ENCODE measurements at places on chromosomes 2 and 18.
A peak's percentile ranks its signal among the peaks of the same experiment; 100 is the strongest.

DNA sequence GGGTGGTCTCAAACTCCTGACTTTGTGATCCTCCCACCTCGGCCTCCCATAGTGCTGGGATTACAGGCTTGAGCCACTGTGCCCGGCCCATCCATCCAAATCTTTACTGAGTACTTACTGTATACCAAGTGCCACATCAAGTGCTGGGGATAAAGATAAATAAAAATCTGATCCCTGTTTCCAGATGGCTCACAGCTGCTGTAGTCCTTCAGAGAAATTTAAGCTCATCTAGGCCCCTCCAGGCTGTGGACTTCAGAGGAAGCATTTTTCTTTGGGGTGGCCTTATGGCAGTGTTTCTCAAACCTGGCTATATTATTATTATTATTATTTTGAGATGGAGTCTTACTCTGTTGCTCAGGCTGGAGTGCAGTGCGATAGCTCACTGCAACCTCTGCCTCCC, 33.7 kb upstream of the GTF2A1L start:
- DNase-seq = no peak

- no peak for DNase-seq
Measured at GRCh38 chr2:218009765-218010139, 7.0 kb upstream of the TNS1 start.

DNA sequence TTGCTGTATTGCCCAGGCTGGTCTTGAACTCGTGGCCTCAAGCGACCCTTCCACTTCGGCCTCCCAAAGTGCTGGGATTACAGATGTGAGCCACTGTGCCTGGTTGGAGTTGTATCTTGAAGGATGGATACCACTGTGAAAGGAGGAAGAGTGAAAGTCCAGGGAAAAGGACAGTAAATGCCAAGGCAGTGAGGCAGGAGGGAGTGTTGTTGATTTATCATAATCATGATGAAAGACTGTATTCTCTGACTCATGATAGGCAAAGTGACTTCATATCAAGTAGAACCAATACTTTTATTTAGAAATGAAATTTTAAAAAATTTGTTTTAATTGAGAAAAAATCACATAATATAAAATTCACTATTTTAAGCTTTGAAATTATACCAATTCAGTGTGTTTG, 162.3 kb downstream of the ARHGAP28 start:
- peak; percentile 33 for DNase-seq

- DNase-seq = peak; percentile 39
Measured at GRCh38 chr2:112031473-112032223, 23.4 kb upstream of the TMEM87B start.

GRCh38 chr2:103401621-103402020, 639.8 kb downstream of the TMEM182 start:
- peak; percentile 57 for DNase-seq

GRCh38 chr2:128631698-128632500, 313.2 kb upstream of the HS6ST1 start:
- no peak for DNase-seq

DNA sequence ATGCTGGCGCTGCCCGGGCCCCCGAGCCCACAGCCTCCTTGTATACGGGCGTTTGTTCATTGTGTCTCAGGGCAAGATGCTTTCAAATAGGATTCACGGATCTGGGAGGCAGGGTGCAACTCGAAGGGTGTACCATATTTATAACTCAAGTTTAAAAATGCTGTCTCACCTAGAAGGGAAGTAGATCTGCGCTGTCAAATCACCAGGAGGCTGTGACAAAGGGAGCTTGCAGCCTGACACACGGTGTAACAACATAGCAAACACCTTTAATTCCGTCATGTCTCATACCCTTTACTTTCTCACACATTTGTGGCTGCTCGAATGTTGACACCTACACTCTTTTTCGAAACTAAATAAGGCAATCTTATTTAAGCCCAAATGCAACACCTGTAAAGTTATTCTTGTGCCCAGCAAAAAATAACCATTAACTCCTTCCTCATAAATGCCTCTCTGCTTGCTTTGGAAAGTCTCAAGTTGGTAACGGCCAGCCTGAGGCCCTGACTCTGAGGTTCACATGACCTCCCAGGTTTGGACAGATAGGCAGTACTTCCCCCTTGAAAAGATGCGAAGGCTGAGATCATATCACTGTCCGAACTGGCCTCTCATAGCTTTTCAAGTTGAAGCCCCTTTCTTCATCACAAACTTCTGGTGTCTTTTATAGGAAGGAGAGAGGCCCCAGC, 11.6 kb downstream of the ZEB2 start:
- no peak for DNase-seq

DNA sequence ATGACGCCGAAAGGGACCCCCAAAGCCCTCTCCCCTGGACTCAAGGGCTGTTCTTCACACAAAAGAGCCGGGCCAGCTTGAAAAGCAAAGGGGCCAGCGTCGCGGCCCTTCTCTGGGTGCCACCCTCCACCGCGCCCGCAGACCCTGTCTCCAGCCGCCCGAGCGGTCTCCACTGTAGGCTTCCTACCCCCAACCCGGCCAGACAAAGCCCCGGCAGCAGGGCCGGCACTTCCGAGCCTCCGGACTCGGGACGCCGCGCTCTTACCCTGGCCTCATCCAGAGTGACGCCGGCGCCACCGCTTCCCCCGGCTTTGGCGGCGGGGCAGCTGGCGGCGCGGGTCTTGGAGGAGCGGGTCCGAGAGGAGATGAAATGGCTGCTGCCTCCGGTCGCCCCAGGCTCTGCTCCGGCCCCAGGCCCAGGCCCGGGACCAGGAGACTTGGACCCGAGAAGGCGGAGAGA, 603 bp downstream of the ATAD2B start:
- DNase-seq = peak; percentile 35

- DNase-seq = no peak
Measured at GRCh38 chr18:43482600-43482999, 205.3 kb upstream of the SYT4 start.

- DNase-seq = no peak
Measured at GRCh38 chr2:3037196-3038194, 340.1 kb downstream of the EIPR1 start.

- no peak for DNase-seq
Measured at GRCh38 chr2:24238158-24238557, 63.3 kb downstream of the FAM228A start.

DNA sequence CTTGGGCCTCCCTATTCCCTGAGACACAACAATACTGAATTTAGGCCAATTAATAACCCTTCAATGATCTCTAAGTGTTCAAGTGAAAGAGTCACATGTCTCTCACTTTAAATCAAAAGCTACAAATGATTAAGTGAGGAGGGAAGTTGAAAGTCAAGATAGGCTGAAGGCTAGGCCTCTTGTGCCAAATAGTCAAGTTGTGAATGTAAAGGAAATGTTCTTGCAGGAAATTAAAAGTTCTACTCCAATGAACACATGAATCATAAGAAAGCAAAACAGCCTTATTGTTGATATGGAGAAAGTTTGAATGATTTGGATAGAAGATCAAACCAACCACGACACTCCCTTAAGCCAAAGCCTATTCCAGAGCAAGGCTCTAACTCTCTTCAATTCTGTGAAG, 286.9 kb downstream of the MEIS1 start:
- DNase-seq = no peak

GRCh38 chr18:75898651-75899050, 471.1 kb upstream of the SMIM21 start:
- DNase-seq = no peak

- DNase-seq = peak; percentile 43
Measured at GRCh38 chr2:26144953-26145680, 27.8 kb upstream of the GAREM2 start.

- no peak for DNase-seq
Measured at GRCh38 chr2:181378491-181378890, 78.7 kb upstream of the ITGA4 start.

- DNase-seq = no peak
Measured at GRCh38 chr2:240905176-240905781, 857 bp upstream of the CROCC2 start.

DNA sequence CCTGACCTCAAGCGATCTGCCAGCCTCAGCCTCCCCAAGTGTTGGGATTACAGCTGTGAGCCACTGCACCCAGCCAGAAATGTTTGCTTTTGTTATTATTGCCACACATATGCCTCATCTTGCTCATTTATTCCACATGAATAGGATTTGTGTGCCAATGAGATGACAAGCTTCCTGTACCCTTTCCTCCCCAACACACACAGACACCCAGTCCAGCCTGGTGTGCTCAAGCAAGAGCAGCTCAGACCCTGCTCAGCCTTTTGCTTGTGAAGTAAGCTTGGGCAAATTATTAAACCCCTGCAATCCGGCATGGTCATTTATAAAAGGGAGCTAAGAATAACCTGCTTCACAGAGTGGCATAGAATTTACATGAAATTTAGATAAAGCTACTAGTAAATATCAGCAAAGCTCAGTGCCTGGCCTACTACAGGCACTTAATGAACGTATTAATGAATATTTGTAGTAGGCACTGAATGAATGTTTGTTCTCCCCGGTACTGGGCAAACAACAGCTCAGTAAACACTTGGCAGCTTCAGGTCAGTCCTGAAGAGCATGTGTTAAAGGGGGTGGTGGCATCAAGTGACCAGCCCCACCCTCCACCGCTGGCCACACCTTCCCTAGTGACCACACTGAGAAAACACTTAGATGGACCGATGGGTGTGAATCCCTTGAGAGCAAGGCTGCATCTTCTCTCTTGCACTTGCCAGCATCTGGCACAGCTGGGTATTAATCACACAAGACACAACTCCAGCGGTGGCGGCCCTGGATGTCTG, 280.2 kb downstream of the SRBD1 start:
- peak; percentile 27 for DNase-seq

DNA sequence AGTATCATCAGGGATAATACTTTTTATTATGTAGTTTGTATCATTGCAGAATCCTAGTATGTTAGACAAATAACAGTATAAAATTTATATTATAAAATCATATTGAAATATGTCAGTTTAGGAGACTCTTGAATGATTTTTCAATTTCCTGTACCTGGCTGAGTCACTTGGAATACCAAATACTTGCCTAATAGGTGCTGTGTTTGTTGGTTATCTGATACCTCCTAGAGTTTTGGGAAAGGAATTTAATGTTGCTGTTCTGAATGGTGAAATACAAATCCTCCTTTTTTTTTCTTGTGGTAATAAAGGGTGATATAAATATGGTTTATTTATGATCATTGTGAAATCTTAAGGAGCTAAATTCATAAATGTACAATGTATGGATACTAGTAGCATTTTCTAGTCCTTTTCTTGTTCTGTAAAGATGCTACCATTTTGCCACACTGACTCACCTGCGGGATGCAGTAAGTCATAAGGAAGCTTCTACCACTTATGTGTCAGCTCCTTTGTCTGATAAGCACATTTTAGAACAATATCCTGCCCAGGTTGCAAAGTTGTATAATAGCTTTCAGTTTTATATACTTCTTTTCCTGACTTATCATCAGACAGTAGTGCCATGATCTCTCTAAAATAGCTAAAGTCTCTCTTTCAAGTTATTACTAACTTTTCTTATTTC, 465.5 kb downstream of the XIRP2 start:
- DNase-seq = no peak
